ENCODE measurements at places on chromosomes 1 and 21.

DNA sequence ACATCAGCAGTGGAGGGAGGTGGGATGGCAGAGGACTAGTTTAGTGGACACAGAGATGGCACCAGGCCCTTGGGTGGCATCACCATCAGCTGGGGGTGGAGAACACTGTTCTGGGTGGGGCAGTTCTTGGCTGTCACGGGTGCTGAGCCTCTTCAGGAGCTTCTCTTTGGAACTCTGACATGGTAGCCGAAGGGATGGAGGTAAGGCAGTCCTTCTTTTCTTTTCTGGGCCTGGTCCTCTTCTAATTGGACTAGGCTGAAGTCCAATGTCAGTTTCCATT, 8.3 kb upstream of the MEF2D start:
- DNase-seq: no peak

GRCh38 chr1:150917387-150917786, 8.8 kb upstream of the SETDB1 start:
- no peak for DNase-seq

DNA sequence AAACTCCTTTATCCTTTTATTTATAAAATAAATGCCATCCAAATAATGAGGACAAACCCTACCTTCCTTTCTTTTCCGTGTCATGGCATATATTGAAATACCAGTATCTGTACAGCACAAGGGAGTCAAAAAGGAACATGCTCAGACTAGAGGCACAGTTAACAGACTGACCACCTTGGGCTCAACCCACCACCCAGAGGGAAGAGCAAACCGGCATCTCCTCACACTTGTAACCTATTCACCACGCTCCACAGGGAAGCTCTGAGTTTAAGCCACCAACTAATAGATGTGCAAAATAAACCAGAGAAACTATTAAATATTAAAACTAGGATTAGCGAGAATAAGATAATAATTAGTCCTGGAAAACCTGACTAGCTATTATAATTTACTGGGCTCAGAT, 112.7 kb downstream of the SIPA1L2 start:
- no peak for DNase-seq

DNA sequence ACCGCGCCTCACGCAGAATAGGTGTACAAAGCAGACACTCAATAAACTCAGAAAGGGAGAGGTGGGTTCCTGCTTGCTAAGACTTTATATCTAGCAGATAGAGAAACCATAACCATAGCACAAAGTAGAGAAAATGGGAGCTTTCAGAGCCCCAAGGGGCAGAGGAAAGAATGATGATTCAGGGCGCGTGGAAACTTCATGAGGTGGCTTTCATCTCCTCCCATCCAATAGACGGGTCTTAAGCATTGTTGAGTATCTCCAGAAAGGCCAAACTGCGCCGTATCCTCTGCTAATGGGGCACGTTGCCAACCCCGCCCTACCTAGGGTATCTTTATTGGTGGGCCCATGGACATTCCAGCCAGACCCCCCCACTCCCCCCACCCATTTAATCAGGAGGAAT, 778 bp upstream of the MIXL1 start:
- DNase-seq: no peak

GRCh38 chr1:156816561-156817328, at the start of gene SH2D2A:
SH2D2A (minus strand) TSS chr1:156816848; CDS start chr1:156816708, 140 bp downstream.
- peak; percentile 52 for DNase-seq

DNA sequence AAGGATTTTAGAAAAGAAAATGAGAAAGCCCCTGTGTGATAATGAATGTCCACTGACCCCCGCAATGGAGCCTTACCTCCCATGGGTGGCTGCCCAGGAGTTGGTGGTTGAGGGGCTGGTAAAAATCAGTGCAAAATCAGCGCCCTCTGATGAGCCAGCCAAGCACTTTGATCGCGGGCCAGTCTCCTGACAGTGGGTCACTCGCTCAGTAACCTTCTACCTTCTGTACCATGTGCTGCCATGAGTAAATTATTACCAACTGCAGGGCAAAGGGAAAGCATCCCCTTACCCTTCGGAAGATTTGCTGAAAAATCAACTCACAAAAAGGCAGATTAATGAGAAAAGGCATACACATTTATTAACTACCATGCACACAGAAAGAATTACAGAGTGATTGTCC, 58.8 kb downstream of the KCNK1 start:
- no peak for DNase-seq

DNA sequence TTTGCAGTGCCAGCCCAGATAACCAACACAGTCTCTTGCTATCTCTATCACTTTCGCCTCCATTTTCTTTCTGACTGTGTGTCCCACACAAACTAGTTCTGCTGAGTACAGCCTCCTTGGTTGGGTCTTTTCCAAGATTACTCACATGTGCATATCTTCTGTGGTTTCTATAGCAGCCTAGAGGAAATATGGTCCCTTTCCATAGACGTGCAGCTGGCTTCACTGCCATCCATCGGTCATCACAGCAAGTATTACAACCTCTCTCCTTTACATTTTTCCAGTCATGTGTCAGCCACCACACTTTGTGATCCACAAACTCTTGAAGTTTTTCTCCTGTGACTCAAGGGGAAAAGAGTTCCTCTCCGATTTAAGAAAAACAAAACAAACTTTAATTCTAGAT, 893.4 kb upstream of the ADGRL4 start:
- peak; percentile 27 for DNase-seq

DNA sequence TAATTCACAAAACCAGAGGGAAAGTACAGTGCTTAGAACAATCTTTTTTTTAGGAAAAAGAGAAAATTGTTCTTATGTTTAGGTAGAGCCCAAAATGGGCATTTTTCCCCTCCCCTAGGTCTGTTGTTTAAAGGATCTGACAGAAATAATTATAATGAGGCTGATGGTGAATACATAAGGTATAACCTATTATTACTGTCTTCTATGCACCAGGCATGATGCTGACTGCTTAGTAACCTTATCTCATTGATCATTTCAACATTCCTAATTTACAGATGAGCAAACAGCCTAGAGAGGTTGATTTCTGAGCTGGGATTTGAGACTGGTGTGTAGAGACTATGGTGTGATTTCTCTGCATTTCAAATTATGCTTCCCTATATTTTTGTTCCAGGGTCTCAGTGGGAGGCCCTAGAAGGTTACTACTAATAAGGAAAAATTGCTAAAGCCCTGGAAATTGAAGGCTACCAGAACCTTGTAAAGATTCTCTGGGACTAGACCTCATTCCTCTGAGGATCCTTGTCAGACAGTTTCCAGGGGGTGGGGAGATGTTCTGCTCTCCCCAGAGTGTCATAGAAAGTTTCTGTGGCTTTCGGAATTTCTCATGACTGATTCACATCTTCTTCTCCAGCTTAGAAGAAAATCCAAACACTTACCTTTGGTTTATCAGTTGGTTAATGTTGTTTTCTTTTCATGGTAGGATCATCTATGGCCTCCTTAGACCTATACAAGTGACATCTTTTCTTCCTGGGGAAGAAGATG, 44.9 kb downstream of the ROR1 start:
- DNase-seq: no peak

- DNase-seq: no peak
These were observed 14.3 kb upstream of the GPR157 start for GRCh38 chr1:9143250-9143649.

GRCh38 chr1:11838349-11839272, 9.0 kb downstream of the NPPA start:
- peak; percentile 77 for DNase-seq

DNA sequence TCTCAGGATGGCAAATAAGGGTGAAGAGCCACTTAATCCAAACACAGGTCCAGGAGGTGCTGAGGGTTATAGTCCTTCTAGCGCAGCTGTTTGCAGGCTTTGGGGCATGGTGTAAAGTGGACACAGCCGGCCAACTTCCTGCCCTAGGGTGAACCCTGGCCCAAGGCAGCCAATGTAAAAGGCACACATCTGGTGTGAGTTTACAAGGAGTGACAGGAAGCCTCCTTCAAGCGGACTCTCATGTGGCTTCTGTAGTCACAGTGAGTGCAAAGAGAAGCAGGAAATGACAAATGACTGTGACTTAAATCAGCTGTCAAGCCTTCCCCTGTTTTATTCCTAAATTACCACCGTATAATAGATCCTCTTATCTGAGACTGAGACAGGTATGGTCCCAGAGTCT, 213.0 kb downstream of the CRB1 start:
- DNase-seq: peak; percentile 6

DNA sequence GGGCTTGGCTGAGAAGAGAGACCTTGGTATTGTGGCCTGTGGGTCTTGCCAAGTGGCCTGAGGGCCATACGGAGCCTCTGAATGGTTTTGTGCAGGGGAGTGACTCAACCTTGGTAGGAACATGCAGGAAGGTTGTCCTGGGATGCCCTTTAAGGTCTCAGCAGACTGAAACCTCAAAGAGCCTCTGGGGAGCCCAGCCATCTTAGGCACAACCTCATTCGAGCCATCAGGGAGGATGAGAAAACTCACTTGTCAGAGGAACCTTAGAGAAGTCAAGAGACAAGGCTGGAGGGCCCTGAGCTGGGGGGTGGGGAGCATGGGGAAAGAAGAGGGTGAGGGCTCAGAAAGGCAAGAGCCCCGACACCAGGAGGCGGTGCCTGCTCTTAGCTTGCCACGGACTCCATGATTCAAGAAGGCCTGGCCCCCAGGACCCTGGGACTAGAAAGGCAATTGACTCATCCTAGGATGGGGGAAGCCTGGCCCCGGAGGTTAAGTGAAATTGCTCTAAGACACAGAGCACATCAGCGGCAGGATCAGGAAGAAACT, 13.0 kb downstream of the IFI6 start:
- peak; percentile 23 for DNase-seq

- DNase-seq: no peak
These were observed 136.4 kb downstream of the NR5A2 start for GRCh38 chr1:200163911-200164310.

DNA sequence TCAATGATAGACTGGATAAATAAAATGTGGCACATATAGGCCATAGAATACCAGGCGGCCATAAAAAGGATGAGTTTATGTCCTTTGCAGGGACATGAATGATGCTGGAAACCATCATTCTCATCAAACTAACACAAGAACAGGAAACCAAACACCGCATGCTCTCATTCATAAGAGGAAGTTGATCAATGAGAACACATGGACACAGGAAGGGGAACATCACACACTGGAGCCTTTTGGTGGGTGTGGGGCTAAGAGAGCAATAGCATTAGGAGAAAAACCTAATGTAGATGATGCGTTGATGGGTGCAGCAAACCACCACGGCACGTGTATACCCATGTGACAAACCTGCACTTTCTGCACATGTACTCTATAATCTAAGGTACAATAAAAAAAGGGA, 883.4 kb upstream of the PRMT6 start:
- DNase-seq: no peak

- DNase-seq: no peak
These were observed 350.0 kb downstream of the USP25 start for GRCh38 chr21:16079830-16080229.

GRCh38 chr1:40890771-40891170, 28.6 kb upstream of the CITED4 start:
- DNase-seq: no peak

Measured in dermis blood vessel endothelial cell (primary cell).